ENCODE measurements at places on chromosomes 3 and 15.

DNA sequence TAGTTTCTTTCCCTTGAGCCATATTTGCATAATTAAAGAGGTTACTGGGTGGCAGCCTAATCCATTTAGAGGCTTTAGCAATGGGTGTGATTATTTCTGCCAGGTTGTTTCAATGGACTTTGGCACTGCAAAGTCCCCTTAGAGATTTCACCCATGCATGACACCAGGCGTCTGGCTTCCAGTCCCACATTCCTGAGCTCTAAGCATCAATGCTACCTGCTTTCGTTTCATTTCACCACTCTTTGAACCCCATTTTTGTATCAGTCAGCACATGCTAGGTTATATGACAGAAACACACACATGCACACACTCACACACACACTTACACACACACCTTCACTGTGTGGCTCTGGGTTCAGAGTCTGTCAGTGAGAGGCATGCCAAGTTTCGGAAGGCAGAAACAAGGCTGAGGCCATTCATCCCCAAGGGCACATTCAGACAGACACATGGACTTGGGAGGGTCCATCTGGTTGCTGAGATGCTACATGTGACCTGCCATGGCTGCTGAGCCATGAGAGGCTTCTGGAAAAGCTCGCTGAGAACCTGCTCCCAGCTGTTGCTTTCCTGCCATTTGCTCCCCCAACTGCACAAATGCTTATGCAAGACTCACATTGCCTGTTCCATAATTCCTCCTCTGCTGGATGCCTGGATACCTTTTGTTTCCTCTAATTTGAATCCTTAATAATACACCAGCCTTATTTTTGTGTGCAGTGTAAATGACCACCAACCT is 354.1 kb downstream of the GABRG3 start:
- no peak for DNase-seq

- DNase-seq, result no peak
These were observed 224.2 kb upstream of the CFAP20DC start for GRCh38 chr3:59273976-59274375.

- no peak for DNase-seq
These were observed 328.9 kb upstream of the RBMS3 start for GRCh38 chr3:28951772-28952556.

GRCh38 chr3:29070959-29071634 is 209.8 kb upstream of the RBMS3 start:
- DNase-seq, result no peak

DNA sequence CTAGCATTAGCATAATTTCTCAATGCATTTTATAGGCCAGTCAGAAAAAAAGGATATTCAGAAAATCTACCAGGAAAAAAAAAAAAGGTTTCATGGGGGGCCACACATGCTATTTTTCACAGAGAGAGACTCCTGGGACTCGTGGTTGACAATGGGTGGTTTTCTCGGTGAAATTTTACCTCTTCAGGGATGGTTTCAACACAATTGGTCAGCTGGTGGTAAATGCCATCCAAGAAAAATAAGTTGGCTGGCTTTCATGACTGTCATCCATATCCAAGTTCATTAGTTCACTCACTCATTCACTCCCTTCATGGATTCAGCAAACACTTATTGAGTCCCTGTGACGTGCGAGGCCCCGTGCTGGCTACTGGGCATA is 217.3 kb downstream of the SHQ1 start:
- DNase-seq, result no peak

GRCh38 chr15:78224023-78224411 is 10.3 kb downstream of the ACSBG1 start:
- DNase-seq, result no peak

GRCh38 chr3:16917256-16917935 is 32.6 kb downstream of the PLCL2 start:
- DNase-seq, result no peak

GRCh38 chr3:149816986-149817385 is 4.0 kb downstream of the RNF13 start:
- DNase-seq, result no peak

DNA sequence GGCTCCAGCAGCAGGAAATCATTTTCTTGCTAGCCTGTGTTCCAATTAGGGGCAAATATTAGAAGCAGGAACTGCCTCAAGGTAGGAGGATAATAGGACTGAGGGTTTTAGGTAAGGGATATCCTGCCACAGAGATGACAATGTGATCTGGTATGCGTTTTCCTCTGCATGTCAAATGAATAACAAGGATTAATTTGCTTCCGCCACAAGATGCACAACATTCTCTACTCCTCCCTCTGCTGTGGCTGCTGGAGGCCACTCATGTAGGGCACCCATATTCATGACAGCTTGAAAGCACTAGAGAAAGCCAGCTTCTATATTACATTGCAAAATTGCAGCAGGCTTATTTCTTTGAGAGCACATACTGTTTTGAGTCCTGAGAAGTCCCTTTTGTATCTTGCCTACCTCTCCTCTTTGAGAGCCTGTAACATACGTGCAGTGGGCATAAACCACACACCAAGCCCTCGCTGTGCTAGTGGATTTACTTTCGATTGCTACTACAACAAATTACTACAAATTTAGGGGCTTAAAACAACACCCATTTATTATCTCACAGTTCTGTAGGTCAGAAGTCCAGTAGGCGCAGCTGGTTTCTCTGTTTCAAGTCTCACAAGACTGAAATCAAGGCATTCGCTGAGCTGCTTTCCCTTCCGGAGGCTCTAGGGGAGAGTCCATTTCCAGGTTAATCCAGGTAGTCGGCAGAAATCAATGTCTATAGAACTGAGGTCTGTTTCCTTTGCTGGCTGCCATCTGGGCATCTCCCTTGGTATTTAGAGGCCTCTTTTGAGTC is 5.9 kb upstream of the CD47 start:
- no peak for DNase-seq

DNA sequence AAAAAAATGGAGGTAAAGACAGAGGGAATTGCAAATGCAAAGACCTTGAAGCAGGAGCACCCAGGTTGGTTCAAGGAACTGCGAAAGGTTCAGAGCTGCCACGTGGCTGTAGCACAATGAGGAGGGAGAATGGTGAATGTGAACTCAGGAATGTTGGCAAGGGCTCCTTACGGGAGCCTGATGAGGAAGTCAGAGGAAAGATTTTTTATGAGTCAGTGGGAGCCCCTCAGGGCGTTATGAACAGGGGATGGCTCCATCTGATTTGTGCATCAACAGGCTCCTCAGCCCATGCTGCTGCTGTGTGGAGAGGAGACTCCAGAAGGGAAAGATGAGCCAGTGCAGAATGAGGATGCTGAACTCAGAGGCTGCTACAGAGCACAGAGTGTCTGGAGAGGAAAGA is 194.4 kb downstream of the ARRDC4 start:
- DNase-seq, result no peak

GRCh38 chr15:62120776-62121175 is 44.3 kb downstream of the C2CD4B start:
- DNase-seq, result no peak

DNA sequence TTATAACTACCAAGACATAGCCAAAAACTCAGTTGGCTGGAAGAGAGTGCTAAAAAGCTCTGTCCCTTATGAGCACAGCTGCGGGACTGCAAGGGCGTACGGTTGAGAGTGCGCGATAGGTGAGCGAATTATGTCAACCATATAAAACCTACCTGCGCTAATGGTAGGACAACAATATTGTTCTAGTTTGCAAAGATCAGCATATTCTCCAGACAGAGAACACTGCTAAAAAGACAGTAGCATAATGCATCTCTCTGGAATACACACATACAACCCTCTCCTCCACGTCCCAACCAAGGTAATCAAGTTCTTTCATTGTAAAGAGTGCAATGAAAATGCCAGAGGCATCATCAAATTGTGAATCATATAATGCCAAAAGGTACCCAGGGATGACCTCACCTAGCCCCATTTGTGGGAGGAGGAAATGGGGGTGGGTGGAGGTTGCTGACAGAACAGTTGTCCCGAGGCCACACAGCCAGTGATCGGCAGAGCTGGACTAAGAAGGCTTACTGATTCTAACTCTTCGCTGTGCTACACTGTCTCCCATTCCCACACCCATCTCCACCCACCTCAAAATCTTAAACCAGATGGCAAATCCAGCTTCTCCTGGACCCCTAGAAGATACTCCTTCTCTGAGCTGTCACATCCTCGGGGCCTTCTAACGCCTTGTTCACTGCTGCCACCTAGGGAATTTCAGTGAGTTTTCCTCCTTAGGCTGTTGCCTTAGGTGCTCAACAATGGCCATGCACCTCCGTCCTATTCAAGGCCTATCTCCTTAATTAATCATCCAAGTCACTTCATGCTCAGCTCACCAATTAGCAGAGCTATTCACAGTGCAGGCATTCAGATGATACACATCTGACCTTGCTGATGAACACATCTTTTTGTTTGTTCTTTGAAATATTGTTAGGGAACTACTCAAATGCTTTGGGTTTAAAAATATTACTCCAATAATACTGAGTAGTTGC is 60.7 kb downstream of the RPL22L1 start:
- no peak for DNase-seq

GRCh38 chr15:78822514-78822913 is 11.2 kb upstream of the ADAMTS7 start:
- no peak for DNase-seq

DNA sequence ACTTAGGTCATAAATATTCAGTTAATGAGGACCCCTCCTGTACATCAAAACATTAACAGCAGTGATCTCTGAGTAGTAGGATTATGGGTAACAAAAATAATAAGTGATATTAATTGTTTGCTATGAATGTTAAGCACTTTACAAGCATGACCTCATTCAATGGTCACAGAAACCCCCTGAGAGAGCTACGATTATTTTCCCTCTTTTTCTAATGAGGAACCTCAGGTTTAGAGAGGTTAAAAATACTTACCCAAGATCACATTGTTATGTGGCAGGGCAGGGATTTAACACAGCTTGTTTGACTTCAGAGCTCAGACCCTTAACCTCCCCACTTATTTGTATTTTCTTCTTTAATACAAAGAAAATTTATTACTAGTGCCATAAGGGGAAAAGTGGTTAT is 228.2 kb downstream of the TBL1XR1 start:
- DNase-seq, result no peak
